ENCODE measurements at places on chromosomes 6 and 20. TPM values are rescaled to one million over a fixed set of nuclear protein-coding genes. Genes with fewer than 3 reads are reported as not detected.

KIF6 gene
- total RNA-seq = 0.24 TPM

PCK1 gene
- total RNA-seq = 0.03 TPM

PRICKLE4 gene
- 0.85 TPM for total RNA-seq

CFB gene
- 2.5 TPM for total RNA-seq

LAMA5 gene
- total RNA-seq = 352 TPM

PTCRA gene
- total RNA-seq = not detected

All from A549 treated with DMSO at 1 μM for 4 hours (cell line).